ENCODE measurements at places on chromosomes 3 and 15. TPM values are rescaled to one million over a fixed set of nuclear protein-coding genes. Genes with fewer than 3 reads are reported as not detected.

Gene GMNC
- polyA plus RNA-seq: 0.03 TPM

Gene WDR53
- polyA plus RNA-seq: 8.5 TPM

Gene LRRC31
- polyA plus RNA-seq: not detected

Gene SERPINI2
- polyA plus RNA-seq: 0.04 TPM

Gene LDHAL6B
- polyA plus RNA-seq: not detected

Gene ASB14
- 0.75 TPM for polyA plus RNA-seq

Gene CCR1
- 0.81 TPM for polyA plus RNA-seq

Gene ISLR
- 4.1 TPM for polyA plus RNA-seq

Gene SIDT1
- polyA plus RNA-seq: 0.14 TPM

Gene IQSEC1
- 22.0 TPM for polyA plus RNA-seq

Gene GPR149
- not detected for polyA plus RNA-seq

Gene KCNAB1
- polyA plus RNA-seq: 0.66 TPM

Gene SPTBN5
- polyA plus RNA-seq: 0.13 TPM

Gene CLSTN2
- polyA plus RNA-seq: 0.77 TPM

Gene ATP8B4
- polyA plus RNA-seq: 0.29 TPM

Gene HGD
- polyA plus RNA-seq: 0.13 TPM

Gene SLC12A1
- not detected for polyA plus RNA-seq

Gene PDCD10
- polyA plus RNA-seq: 47.9 TPM

Gene OSBPL10
- 1.1 TPM for polyA plus RNA-seq

Gene TM4SF4
- not detected for polyA plus RNA-seq

Gene POLQ
- polyA plus RNA-seq: 0.01 TPM

Gene GABRR3
- polyA plus RNA-seq: not detected

Gene COL7A1
- 3.5 TPM for polyA plus RNA-seq

Gene SLC51A
- polyA plus RNA-seq: 0.31 TPM

Gene TEX55
- not detected for polyA plus RNA-seq

Gene HTR3C
- polyA plus RNA-seq: not detected

Gene APEH
- polyA plus RNA-seq: 109 TPM

Gene RUVBL1
- polyA plus RNA-seq: 38.0 TPM

Gene VWA5B2
- polyA plus RNA-seq: 0.03 TPM

Measured in psoas muscle (tissue), 8 donors.